Activated naive CD4-positive, alpha-beta T cell treated with anti-CD3 and anti-CD28 coated beads for 36 hours (primary cell): ENCODE measurements at places on chromosomes 4 and X.

DNA sequence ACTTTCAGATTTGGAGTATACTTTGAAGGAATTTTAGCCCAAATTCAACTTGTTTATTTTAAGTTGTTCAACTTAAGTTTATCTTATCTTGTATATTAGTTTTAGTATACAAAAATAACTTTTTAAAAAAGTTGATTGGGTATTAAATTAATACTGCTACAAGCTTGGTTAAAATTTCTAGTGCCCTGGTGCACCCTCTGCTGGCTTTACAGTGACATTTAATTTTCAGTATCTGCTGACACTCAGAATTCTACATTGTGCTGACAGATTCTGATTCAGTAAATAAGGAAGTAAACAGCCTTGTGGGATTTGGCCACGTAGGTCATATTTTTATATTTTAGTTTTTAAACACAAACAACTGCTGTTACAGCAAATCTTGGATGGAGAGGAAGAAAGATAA lies 2.9 kb downstream of the EDA start:
- no peak overlapping the region for H3K4me3 ChIP-seq
- peaks cover 23% of the 10 kb centered on the region for H3K4me1 ChIP-seq
- DNase-seq, result peak; percentile 27
- H3K36me3 ChIP-seq, result no peaks in the 10 kb centered on the region

DNA sequence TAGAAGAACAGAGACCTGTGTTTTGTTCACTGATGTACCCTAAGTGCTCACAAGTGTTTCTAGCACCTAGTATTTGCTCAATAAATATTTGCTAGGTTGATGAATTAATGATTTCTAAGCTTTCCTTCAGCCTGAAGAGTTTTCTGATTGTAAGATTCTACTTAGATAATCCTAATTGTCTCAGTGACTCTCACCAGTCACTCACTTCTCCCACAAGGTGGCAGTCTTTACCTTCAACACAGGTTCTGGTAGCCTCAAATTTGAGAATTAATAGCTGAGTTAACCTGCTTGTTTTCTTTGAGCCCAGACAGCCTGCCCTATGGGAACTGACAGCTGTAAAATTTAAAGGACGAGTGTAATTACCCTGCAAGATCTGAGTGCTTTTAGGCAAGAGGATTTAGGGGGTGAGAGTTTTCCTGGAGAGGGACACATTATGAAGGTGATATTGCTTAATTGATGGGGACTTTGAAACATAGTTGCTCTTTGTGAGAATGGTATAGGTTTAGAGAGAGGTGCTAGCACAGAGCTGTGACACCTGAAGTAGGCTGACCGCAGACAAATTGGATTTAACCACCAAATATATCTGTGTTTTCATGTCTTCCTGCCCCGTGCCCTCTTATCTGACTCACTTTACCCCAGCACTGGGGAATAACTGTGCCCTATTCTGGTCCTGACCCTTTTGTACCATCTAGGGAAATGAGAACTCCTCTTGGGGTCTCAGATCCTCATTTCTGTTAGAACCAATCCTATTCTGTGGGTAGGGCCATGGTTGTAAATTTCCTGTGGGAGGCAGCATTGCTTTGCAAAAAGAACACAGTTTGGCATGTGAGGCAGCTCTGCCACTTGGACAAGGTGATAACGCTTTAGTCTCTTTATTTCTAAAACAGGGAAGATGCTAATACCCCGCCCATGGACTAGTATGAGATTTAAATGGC lies 27.7 kb downstream of the CD38 start:
- DNase-seq, result peak; percentile 62
- peaks cover 3% of the 10 kb centered on the region for H3K36me3 ChIP-seq
- no peak overlapping the region for H3K27ac ChIP-seq
- no peaks in the 10 kb centered on the region for H3K27me3 ChIP-seq
- no peak overlapping the region for H3K4me3 ChIP-seq

GRCh38 chrX:41472231-41472815 lies 25.2 kb downstream of the NYX start:
- no peak overlapping the region for H3K4me3 ChIP-seq
- no peaks in the 10 kb centered on the region for H3K36me3 ChIP-seq
- DNase-seq, result no peak
- no peaks in the 10 kb centered on the region for H3K4me1 ChIP-seq
- no peak overlapping the region for H3K27ac ChIP-seq

GRCh38 chr4:113659127-113659526 lies 102.4 kb downstream of the CAMK2D start:
- peaks cover 34% of the 10 kb centered on the region for H3K4me1 ChIP-seq
- no peak for DNase-seq
- H3K4me3 ChIP-seq, result no peak overlapping the region
- no peaks in the 10 kb centered on the region for H3K27me3 ChIP-seq
- H3K36me3 ChIP-seq, result peaks cover 36% of the 10 kb centered on the region

DNA sequence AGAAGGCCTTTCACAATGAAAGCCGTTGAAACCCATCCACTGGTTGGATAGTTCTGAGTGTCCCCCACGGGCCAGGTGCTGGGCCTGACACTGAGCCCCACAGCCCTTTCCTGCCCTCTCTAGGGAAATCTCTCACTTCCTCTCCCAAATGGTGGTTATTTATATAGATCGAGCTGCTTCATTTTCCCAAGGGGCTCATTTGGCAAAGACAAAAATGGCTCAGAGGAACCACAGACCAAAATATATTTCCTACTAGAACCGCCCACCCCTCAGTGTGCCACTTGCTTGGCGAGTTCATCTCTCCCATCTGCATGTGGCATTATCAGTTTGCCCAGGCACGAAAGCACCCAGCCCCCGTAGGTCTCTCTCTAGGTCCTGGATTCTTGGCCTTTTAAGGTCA lies 53.3 kb upstream of the STIM2 start:
- no peak overlapping the region for H3K27ac ChIP-seq
- no peak for DNase-seq
- no peaks in the 10 kb centered on the region for H3K27me3 ChIP-seq

DNA sequence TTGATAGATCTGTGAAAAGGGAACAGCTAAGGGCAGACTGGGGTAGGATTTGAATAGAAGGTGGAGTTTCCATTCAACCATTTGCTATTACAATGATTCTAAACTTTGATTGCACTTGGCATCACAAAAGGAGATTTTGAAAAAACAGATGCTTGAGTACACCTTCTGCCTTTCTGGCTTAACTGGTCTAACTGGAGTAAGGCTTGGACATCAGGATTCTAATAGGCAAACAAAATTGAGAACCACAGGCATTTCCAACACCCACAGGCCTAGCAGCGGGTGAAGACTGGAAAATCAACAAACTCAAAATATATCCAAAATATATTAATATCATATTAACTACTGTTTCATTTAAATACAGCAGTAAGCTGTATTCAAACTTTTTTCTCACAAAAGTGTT lies 1.9 kb upstream of the VEGFC start:
- no peak overlapping the region for H3K27ac ChIP-seq
- no peak for DNase-seq
- no peaks in the 10 kb centered on the region for H3K36me3 ChIP-seq
- peaks cover 5% of the 10 kb centered on the region for H3K4me1 ChIP-seq
- H3K27me3 ChIP-seq, result peaks cover 39% of the 10 kb centered on the region

- H3K4me3 ChIP-seq, result no peak overlapping the region
- DNase-seq, result no peak
- no peaks in the 10 kb centered on the region for H3K27me3 ChIP-seq
- H3K36me3 ChIP-seq, result no peaks in the 10 kb centered on the region
These were observed 290.7 kb downstream of the TRIML1 start for GRCh38 chr4:188429965-188430364.

DNA sequence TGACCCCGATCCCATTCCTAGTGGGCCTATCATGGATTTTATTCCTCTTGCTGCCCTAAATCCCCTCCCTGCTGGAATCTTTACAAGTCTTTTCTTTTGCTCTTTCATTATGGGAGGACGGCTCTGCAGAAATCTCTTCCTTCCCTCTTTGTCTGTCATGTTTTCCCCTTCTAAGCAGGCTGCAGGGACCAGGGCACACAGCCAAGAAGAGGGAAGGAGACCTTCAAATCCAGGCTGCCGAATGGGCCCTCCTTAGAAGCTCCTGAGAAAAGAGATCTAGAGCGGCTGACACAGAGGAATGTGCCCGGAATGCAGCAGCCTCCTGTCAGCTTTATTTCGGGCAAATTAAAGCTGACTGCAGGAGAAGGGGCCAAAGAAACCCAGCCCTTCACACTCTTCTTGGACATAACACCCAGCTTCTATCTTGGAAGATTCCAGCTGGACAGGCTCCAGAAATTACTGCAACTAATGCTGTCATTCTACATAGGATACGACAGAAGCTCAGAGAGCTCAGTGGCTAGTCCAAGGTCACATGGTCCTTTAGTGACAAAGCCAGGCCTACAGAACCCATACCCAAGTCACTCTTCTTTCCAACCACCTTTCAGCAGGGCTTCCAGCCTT lies 187.8 kb upstream of the NHS start:
- H3K36me3 ChIP-seq, result no peaks in the 10 kb centered on the region
- no peaks in the 10 kb centered on the region for H3K27me3 ChIP-seq
- no peak overlapping the region for H3K4me3 ChIP-seq
- no peak overlapping the region for H3K27ac ChIP-seq
- H3K4me1 ChIP-seq, result no peaks in the 10 kb centered on the region
- no peak for DNase-seq

DNA sequence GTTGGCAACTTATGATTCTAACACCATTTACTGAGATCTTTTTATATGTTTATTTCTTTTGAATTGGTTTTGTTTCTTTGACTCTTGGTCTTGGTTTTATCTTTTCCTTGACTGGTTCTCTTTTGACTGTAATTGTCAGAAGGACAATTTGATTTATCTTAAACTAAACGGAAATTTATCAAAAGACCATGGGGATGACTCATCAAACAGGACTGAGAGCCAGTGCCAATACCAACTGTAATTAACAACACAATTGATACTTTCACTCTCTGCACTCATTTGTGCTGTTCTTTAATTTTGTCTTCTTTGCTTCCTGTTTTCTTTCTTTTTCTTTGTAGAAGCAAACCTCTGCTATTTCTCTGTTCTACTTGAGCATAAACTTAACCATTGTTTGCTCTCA lies 776.8 kb downstream of the CCSER1 start:
- no peaks in the 10 kb centered on the region for H3K4me1 ChIP-seq
- H3K27ac ChIP-seq, result no peak overlapping the region
- no peaks in the 10 kb centered on the region for H3K27me3 ChIP-seq
- no peaks in the 10 kb centered on the region for H3K36me3 ChIP-seq
- no peak for DNase-seq

GRCh38 chr4:144580430-144580829 lies 65.5 kb upstream of the HHIP start:
- H3K4me1 ChIP-seq, result no peaks in the 10 kb centered on the region
- no peak for DNase-seq
- no peak overlapping the region for H3K27ac ChIP-seq
- H3K36me3 ChIP-seq, result no peaks in the 10 kb centered on the region
- H3K4me3 ChIP-seq, result no peak overlapping the region

- peak; percentile 65 for DNase-seq
- H3K4me1 ChIP-seq, result peaks cover 14% of the 10 kb centered on the region
- H3K27me3 ChIP-seq, result peaks cover 4% of the 10 kb centered on the region
- no peak overlapping the region for H3K27ac ChIP-seq
- no peak overlapping the region for H3K4me3 ChIP-seq
- H3K36me3 ChIP-seq, result no peaks in the 10 kb centered on the region
These were observed 127.4 kb upstream of the ENPP6 start for GRCh38 chr4:184344899-184345572.

- H3K4me3 ChIP-seq, result no peak overlapping the region
- DNase-seq, result no peak
- H3K36me3 ChIP-seq, result peaks cover 54% of the 10 kb centered on the region
- H3K27ac ChIP-seq, result peak overlapping the region; percentile 19
- no peaks in the 10 kb centered on the region for H3K4me1 ChIP-seq
- no peaks in the 10 kb centered on the region for H3K27me3 ChIP-seq
These were observed 37.1 kb downstream of the NELFA start for GRCh38 chr4:1971456-1972200.

GRCh38 chr4:136823020-136823419 lies 709.3 kb downstream of the PCDH18 start:
- DNase-seq, result no peak
- H3K4me3 ChIP-seq, result no peak overlapping the region
- H3K27ac ChIP-seq, result no peak overlapping the region
- no peaks in the 10 kb centered on the region for H3K36me3 ChIP-seq
- no peaks in the 10 kb centered on the region for H3K4me1 ChIP-seq
- no peaks in the 10 kb centered on the region for H3K27me3 ChIP-seq

DNA sequence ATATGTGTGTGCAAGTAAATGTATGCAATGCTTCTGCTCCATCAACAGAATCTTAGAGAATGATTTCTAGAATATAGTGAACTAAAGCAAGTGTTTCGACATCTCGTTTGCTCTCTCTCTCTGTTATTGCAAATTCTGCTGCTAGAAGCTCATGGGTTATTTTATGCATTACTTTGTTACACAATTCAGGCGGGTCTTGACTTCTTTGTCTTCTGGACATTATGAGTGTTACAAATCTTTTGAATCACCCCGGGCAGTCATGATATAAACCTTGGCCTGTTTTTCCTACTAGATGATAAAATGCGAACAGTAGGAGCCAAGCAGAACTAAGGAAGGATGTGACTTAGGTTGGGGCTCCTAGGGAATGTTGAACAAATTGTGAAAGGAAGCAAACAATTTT lies 166.4 kb upstream of the SFRP2 start:
- H3K27ac ChIP-seq, result no peak overlapping the region
- no peak overlapping the region for H3K4me3 ChIP-seq
- DNase-seq, result no peak
- peaks cover 8% of the 10 kb centered on the region for H3K27me3 ChIP-seq
- no peaks in the 10 kb centered on the region for H3K36me3 ChIP-seq
- peaks cover 4% of the 10 kb centered on the region for H3K4me1 ChIP-seq

GRCh38 chr4:125551967-125552366 lies 237.2 kb downstream of the FAT4 start:
- no peak overlapping the region for H3K4me3 ChIP-seq
- no peaks in the 10 kb centered on the region for H3K27me3 ChIP-seq
- H3K27ac ChIP-seq, result no peak overlapping the region
- no peaks in the 10 kb centered on the region for H3K36me3 ChIP-seq

DNA sequence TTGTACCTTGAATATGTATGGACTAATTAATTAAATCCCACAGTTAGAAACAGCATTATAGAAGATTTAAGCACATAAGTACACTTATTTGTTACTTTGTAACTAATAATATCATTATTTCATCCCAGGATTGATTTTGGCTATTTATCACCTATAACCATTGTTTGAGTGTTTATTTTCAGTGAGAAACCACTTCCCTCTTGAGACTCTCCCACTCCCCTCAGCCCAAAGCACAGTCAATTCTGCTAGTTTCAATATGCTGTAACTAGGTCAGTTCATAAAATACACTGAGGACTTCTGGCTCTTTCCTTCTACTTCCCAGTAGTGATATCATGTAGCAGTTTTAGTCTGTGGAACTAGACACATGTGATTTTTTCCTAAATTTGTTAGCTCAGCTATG lies 16.3 kb downstream of the OFD1 start:
- no peak for DNase-seq
- peaks cover 30% of the 10 kb centered on the region for H3K4me1 ChIP-seq

DNA sequence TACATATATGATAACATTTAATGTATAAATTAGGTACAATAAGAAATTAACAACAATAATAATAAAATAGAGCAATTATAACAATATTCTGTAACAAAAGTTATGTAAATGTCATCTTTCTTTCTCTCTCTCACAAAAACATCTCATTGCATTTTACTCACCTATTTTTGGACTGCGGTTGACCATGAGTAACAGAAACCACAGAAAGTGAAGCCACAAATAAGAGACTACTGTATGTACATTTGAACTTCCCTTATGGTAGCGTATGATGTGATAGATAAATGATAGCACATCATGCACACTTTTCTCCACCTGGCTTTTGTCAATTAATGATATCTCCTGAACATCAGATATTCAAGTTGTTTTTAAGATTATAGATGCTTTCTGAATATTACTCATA lies 80.5 kb downstream of the HNRNPD start:
- peak; percentile 21 for DNase-seq
- no peaks in the 10 kb centered on the region for H3K36me3 ChIP-seq

- H3K4me1 ChIP-seq, result no peaks in the 10 kb centered on the region
- H3K36me3 ChIP-seq, result no peaks in the 10 kb centered on the region
- no peak overlapping the region for H3K4me3 ChIP-seq
- H3K27me3 ChIP-seq, result no peaks in the 10 kb centered on the region
These were observed 876.6 kb upstream of the GRID2 start for GRCh38 chr4:91427171-91427570.
